Endothelial cell (in vitro differentiated cells): ENCODE measurements at places on chromosomes 2 and 18. TPM values are rescaled to one million over a fixed set of nuclear protein-coding genes. Genes with fewer than 3 reads are reported as not detected.

- H3K36me3 ChIP-seq, result peaks cover 5% of the 10 kb centered on the region
- H3K27me3 ChIP-seq, result peaks cover 35% of the 10 kb centered on the region
- DNase-seq, result no peak
These were observed 11.2 kb upstream of the EN1 start for GRCh38 chr2:118858485-118859156.

DNA sequence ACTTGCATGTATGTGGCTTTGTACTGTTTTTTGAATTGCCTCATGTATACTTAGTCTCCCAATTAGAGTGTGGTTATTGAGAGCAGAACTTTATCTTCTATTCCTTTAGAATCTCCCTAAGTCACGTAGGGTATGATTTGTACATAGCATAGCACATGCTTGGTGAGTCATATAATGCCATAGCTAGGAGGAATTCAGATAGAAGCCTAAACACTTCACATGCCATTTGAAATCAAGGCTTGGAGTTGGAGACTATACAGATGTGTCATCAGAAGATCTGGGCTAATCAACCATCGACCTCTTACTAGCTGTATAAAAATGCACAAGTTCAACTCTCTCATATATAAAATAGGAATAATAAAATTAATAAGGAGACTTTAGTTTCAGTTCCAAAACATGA lies 222.6 kb upstream of the ST6GAL2 start:
- no peaks in the 10 kb centered on the region for H3K27me3 ChIP-seq
- H3K4me1 ChIP-seq, result no peaks in the 10 kb centered on the region
- H3K27ac ChIP-seq, result no peak overlapping the region

GRCh38 chr18:73962256-73962655 lies 185.4 kb downstream of the FBXO15 start:
- peaks cover 6% of the 10 kb centered on the region for H3K36me3 ChIP-seq
- no peak overlapping the region for H3K27ac ChIP-seq
- H3K4me3 ChIP-seq, result no peak overlapping the region

DNA sequence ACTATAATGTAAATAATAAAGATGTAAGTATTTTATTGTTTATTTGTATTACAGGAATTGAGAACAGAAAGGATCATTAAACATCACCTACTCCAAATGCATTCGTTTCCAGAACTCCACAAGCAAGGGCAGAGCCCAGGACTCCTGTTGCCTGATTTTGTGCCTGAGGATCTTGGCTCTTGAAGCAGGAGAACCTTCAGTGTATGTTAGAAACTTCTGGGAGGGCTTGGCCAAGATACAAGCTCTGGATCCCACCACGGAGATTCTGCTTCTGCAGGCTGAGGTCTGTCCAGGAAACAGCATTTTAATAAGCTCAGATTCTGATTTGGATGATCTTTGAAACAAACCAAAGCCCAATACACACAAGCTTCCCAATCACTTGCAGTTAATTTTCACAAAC lies 142.4 kb upstream of the SOX11 start:
- H3K4me3 ChIP-seq, result no peak overlapping the region
- peaks cover 7% of the 10 kb centered on the region for H3K36me3 ChIP-seq
- H3K4me1 ChIP-seq, result no peaks in the 10 kb centered on the region

GRCh38 chr18:9900699-9901098 lies 13.1 kb upstream of the VAPA start:
- H3K36me3 ChIP-seq, result no peaks in the 10 kb centered on the region
- DNase-seq, result no peak
- H3K27me3 ChIP-seq, result peaks cover 1% of the 10 kb centered on the region

DNA sequence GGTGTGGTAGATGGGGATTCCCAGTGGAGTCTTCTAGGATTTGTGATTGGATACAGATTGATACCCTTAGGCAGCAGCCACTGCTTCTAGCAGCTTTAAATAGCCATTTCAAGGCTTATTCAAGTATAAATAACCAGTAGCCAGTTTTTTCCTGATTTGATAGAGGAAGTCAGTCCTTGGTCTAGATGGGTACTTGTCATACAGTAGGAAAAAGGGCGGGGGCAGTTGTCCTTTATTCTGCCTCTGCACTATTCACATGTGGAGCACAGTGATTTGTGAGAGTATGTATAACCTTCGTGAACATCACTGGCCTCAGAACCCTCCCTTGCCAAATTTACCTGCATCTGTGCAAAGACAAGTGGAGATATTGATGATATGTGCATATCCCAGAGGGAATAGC lies 6.8 kb downstream of the PPP1CB start:
- no peak for DNase-seq
- H3K4me1 ChIP-seq, result peaks cover 14% of the 10 kb centered on the region
- no peak overlapping the region for H3K27ac ChIP-seq
- H3K4me3 ChIP-seq, result no peak overlapping the region
- H3K27me3 ChIP-seq, result peaks cover 2% of the 10 kb centered on the region
- H3K36me3 ChIP-seq, result no peaks in the 10 kb centered on the region

DNA sequence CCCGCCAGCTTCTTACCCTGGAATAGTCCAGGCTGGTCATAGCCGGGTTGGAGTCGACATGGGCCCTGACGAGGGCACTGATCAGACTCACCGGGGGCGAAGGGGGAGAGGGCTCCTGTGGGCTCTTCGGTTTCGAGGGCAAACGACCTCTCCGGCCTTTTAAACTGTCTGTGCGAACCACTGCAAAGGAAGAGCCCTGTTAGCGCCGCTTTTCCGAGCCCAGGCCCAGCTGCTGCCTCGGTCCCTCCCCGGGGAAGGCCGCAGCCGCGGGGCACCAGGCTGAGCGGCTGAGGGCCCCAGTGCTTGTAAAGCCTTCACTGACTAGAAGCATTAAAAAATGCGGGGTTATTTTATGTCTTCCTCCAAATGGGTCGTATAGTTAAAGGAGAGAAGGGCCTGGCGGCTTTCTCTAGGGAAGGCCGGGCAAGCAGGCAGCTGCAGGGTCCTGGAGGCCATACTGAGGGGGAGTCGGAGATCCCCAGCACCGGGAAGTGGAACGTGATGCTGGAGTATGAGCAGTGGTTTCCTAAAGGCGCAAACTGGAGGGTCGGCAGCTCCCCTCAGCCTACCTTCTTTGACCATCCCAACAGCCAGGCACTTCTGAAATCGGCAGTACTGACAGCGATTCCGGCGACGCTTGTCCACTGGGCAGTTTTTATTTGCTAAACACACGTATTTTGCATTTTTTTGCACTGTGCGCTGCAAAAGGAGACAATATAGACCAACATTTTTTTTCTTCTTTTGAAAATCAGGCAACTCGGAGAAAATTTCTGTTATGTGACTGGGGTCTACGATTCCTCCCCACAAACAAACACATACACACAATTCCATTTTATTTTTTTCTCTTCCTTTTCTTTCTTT lies 4.5 kb downstream of the NR4A2 start:
- peaks cover 23% of the 10 kb centered on the region for H3K4me1 ChIP-seq
- DNase-seq, result no peak
- peaks cover 11% of the 10 kb centered on the region for H3K36me3 ChIP-seq
- H3K27me3 ChIP-seq, result peaks cover 29% of the 10 kb centered on the region
- H3K4me3 ChIP-seq, result no peak overlapping the region

- H3K36me3 ChIP-seq, result peaks cover 8% of the 10 kb centered on the region
- DNase-seq, result no peak
- no peak overlapping the region for H3K4me3 ChIP-seq
These were observed 30.3 kb downstream of the KIF1A start for GRCh38 chr2:240789501-240790369.

The SERPINB11 gene
- not detected for total RNA-seq

The YPEL5 gene
- 120 TPM for total RNA-seq

The FMNL2 gene
- total RNA-seq, result 41.7 TPM

The CDCA7 gene
- total RNA-seq, result 13.0 TPM

The NT5C1B gene
- not detected for total RNA-seq

The KCNK3 gene
- total RNA-seq, result not detected

The SPC25 gene
- total RNA-seq, result 6.2 TPM
